ENCODE measurements at places on chromosomes 1 and 21.

DNA sequence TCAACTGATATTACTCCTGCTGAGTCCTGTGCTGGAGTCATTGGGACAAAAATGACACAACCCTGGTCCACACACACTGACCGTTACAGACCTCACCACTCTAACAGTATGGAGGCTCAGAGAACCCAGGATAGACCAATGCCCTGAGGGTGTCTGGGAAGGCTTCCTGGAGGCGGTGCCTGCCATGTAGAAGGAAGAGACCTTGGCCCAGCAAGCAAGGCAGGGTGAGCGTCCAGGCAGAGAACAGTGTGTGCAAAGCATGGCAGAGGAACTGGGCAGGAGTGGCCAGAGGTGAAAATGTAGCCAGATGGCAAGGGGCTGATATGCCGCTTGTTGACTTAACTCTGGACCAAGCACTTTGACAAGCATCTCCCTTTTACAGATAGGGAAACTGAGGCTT, 85.5 kb downstream of the VWA5B1 start:
- DNase-seq: no peak

DNA sequence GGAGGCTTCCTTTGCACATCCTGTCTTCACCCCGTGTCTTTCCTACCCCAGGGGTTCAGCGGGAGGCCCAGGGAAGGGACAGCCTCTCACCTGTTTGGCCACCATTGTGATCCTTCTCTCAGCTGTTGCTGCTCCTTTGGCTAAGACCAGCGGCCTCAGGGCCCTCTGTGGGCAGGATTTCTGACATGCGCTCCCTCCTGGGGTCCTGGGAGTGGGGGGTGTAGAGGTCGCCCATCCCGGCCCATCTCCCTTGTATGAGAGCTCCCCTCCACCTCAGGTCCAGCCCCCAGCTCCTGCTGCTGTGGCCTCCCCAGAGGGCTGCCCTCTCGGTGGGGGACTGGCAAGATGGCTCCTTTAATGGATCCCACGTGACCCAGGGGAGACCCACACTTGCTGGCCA, 120.5 kb downstream of the PRDM2 start:
- DNase-seq: no peak

DNA sequence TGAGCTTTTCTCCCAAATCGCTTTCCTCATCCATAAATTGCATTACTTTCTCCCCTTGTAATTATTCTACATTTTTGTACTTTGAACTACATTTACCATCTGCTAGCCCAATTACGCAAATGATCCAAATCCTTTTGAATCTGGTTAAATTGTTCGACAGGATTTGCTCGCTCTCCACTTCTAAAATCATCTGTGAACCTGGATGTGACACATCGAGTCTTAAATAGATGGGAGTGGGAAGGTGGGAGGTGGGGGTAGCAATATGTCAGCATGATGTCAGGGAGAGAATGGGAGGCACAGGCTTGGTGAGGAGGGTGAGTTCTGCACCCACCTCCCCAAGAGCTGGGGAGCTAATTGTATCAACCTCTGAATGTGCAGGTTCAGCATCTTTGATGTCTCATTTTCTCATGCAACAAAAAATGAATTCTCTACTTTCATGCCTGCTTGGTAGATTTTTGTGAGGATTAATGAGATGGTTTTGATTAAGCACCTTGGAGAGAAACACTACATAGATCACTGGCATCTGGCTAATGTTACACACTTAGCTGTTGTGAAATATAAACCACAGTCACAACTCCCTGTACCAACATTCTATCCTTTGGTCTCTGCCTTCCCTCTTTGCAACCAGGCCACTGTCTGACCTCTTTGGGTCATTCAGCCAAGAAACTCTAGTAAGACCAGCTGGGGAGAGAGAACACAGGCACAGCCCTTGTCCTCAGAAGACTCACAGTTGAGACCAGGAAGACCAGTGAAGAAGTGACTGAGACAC, 165.1 kb downstream of the DAB1 start:
- DNase-seq: no peak

DNA sequence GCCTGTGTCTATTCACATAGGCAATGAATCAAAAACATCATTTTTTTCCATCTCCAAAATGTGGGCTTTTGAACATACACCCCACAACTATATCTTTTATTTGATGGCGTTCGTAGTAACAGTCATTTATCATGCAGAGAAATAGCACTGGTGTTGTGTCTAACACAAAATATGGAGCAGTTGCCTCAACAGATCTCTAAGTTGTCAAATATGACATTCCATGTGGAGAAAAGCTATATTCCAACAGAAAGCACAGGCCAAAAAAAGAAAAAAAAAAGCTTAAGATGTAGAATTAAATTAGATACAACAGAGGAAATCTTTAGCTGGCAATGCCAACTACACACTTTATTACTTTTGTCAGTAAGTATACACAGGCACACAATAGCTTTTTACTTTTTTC, 411.7 kb downstream of the BRINP3 start:
- DNase-seq: no peak

- DNase-seq: no peak
These were observed 47.0 kb upstream of the ATF3 start for GRCh38 chr1:212561501-212561931.

DNA sequence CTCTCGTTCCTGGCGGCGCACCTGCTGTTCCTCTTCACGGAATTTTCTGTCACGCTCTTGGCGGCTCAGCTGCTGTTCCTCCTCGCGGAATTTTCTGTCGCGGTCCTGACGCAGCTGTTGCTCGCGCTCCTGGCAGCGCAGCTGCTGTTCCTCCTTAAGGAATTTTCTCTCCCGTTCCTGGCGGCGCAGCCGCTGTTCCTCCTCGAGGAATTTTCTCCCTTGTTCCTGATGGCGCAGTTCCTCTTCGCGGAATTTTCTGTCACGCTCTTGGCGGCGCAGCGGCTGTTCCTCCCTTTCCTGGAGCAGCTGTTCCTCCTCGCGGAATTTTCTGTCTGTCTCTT, 6.4 kb downstream of the TCHH start:
- DNase-seq: no peak

- peak; percentile 10 for DNase-seq
These were observed 93.7 kb upstream of the ETS2 start for GRCh38 chr21:38712071-38712470.

DNA sequence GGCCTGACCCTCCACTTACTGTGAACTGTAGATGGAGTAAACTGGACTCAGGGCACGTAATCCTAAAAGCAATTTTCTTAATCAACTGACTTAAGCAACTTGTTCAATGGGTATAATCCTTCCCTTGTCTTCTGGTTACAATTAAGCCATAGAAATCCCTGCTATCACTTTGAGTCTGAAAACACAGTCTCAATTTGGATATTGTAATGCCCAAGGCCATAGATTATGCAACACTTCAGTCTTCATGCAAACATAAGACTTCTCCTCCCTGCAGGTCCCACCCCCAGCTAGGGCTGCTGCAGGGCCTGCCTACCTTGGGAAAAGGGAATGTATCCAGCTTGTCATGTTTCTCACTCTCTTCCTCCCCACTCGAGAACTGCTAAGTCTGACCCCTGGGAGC, 6.2 kb upstream of the SLC5A9 start:
- DNase-seq: no peak

DNA sequence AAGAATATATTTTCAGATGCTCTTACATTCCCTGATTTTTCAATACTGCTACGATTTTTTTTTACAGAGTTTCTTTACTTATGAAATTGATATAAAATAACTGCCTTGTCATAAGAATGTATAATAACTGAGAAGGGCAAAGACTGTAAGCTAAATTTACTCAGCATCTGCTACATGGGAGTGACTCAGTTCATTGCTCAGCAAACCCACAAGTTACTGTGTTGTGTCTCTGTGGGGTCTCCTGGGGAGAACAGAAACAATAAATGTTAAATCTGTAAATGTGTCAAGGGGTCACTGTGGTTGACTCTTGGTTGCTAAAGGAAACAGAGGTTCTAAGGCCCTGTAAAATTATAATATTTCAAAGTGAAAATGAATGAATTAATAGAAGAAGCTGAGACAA, 210.3 kb upstream of the CACYBP start:
- DNase-seq: no peak

GRCh38 chr1:228405200-228405978, 1.2 kb downstream of the TRIM11 start:
- DNase-seq: no peak

GRCh38 chr1:183310753-183311479, 107.3 kb downstream of the NMNAT2 start:
- DNase-seq: no peak

DNA sequence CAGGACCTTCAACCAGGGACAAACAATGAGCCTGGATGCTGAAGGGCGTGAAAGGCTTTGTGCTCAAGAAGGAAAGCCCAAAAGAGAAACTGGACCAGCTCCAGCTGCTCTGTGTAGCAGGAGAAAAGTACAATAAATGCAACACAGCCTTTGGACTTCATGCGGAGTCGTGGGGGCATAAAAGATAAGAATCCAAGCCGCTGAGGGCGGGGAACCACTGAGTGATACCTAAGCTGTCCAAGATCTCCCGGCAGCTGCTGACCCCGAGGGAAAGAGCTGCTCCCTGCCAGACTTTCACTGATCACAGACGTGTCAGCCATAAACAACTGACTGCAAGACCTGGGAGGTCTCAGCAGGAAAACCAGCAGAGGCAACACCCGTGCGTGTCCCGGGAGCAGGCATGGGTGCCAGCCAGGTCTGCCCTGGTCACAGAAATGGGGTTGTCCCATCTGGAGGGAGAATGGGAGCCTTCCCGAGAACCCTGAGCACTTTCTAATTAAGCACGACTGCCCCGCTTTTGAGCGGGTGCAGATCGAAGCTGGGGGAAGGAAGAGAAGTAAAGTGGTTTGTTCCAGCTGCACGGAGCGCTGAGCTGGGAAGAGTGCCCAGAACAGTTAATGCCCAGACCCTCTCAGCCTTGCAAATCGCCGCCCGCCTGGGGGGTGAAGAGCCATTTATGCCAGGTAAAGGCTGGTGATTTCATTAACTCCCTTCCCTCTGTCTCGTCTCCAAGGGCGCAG, 68.3 kb upstream of the TARDBP start:
- DNase-seq: no peak

DNA sequence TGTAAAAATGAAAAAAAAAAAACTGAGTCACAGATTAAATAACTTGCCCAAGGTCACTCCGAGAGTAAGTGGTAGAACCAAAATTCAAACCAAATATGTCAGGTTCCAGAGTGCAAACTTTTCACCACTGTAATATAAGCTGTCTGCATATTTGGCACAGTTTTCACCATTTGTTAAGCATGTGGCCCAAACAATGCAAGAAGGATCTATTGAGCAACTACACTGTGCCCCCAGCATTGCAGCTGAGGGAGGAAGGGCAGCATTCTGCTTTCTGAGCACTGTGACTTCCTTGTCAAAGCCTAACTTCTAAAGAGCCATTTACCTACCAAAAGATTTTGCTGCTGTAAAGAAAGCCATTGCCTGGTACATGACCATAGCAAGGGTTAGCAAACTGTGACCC, 133.4 kb downstream of the SYT2 start:
- DNase-seq: no peak

DNA sequence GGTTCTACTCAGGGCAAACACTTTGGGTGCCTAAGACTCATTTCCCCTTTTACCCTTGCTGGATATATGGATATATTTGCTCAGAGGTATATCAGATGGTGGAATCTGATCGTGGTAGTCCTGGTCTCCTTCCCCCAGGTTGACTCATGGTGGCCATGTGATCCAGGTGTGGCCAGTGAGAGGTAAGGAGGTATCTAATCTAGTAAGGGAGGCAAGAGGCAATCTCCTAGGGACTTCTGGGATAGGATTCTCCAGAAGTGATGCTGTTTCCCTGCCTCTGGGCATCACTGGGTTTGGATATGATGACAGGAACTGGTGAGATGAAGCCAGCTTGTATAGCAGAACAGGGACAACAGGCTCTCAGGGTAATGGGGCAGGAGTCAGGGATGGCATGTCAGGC, 8.5 kb upstream of the DENND2D start:
- no peak for DNase-seq

DNA sequence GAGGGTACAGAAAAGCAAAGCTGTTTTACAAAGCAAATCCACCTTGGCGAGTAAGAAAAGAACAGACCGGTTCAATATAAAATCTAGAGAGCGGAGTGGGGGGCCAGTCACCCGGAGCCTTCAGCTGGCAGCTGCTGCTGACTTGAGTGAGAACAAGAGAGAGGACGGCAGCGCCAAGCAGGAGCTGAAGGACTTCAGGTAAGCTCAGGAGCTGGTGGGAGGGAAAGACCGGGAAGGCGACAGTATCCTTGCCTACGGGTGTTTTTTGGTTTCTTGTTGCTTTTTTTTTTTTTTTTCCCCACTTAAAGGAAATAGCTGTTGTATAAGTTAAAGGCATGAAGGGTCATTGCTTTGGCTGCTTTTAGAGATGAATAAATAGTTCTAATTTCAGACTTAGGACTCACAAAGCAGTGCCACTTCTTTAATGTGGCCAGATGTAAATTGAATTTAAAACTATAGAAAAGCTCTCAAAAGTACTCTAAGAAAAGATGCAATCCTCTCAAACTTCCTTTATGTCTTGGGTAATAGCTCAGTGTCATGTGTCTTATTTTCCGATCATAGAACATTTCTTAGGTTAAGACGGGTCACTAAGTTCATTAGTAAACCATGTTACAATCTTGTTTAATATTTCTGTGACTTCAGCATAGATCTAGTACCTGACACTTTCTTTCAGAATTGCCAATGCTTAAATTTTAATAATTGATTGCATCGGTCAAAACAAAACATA, 82.8 kb downstream of the PRDM2 start:
- no peak for DNase-seq

- no peak for DNase-seq
These were observed 797.3 kb downstream of the PLA2G4A start for GRCh38 chr1:187626056-187626455.

GRCh38 chr1:214019499-214019898, 31.7 kb downstream of the PROX1 start:
- no peak for DNase-seq

- DNase-seq: no peak
These were observed 5.2 kb downstream of the PFKFB2 start for GRCh38 chr1:207058252-207058651.

DNA sequence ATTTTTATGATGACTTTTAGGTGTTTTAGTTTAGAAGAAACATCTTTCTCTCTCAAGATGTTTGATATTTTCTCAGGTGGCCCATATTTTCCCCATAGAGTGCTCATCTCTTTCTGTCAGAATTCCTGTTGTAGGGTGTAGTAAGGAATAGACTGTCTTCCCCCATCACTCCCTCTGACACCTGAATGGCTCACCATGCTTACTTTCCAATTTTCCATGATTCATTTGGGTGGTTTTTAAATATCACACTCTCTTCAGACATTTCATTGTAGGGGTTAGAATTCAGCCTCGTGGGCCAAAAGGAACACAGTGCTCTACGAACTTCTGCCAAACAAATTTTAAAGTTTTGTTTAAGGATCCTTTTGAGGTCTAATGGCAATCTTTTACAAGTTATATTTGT, 24.0 kb downstream of the GIPC2 start:
- no peak for DNase-seq

- DNase-seq: no peak
These were observed 806.4 kb downstream of the USP25 start for GRCh38 chr21:16536140-16536539.

- DNase-seq: no peak
These were observed 172.7 kb downstream of the PTPRU start for GRCh38 chr1:29408831-29409605.

- no peak for DNase-seq
These were observed 90.5 kb upstream of the TLR5 start for GRCh38 chr1:223233410-223234169.

- no peak for DNase-seq
These were observed 1.1 kb downstream of the CKS1B start for GRCh38 chr1:154975409-154976059.

- DNase-seq: no peak
These were observed 58.1 kb downstream of the SCCPDH start for GRCh38 chr1:246782120-246782900.

- DNase-seq: no peak
These were observed 170.8 kb downstream of the GALNT2 start for GRCh38 chr1:230237805-230238204.
